ENCODE measurements at places on chromosomes 4 and X.

DNA sequence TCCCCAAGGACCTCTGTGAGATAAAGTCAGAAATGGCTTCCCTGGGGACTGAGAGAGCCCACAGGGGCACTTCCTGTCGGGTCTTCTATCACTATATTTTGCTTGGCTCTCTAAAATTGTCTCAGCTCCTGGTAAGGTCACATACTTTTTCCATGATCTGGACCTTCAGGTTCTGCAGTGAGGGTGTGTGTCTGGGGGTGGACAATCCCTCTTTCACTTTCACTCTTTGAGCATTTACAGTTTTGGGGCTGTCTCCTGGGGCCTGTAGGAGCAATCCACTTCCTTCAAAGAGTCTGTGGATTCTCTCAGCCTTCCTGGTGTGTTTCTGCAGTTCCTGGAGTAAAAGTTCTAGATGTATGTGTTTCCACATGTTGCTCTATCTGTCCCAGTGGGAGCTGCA is 335.7 kb downstream of the FSTL5 start:
- no peak for DNase-seq

GRCh38 chr4:105780176-105780575 is 71.6 kb downstream of the GSTCD start:
- DNase-seq, result no peak

- peak; percentile 56 for DNase-seq
Measured at GRCh38 chr4:151674804-151675391, 85.9 kb downstream of the GATB start.

DNA sequence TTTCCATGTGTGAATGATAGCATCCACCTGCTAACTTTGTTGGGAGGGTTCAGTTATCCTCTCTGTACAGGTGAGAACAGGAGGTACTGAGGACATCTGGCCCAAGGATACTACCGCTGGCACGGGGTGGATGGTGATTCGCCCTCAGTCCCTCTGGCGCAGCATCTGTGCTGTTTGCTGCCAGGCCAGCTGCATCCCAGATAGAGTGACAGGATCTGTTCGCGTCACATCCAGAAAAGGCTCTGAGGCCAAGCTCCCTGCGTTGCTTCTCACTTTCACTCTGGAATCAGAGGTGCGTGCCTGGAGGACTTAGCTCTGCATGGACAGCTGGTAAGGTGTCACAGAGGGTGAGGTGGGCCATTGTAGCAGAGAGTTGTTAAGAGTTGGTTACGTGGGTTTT is 95.4 kb downstream of the TBL1X start:
- no peak for DNase-seq

DNA sequence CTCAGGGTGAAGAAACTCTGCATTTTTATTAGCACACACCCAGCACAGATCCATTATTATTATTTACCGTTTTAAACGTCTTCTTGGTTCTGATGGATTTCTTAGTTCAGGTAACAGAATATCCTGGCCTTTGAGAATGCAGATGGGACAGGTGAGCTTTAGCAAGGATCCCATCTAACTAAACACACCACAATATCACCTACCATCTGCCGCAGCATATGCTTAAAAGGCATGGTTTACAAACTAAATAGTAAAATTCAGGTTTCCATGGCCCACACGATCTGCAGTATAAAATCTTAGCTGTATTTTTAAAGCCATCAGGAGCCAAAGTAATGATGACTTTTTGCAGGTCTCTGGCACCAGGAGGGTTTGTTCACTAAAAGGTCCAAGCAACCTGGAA is 31.7 kb upstream of the GATB start:
- no peak for DNase-seq

DNA sequence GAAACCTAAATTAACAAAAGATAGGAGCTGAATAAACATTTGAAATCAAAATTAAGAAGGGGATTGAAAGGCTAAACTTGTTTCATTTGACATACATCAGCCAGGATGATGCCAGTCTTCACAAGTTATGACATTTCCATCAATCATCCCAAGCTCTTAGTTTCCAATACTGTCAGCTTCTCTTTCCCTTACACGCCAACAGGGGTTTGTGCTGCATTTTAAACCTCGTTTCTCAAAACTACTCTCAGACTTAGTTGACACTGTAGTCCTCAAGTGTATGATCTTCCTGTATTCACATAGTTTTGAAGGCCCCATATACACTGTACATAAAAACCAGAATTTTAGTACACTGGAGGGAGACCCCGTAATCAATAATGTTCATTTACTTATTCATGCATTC is 840 bp upstream of the P2RY10 start:
- no peak for DNase-seq

DNA sequence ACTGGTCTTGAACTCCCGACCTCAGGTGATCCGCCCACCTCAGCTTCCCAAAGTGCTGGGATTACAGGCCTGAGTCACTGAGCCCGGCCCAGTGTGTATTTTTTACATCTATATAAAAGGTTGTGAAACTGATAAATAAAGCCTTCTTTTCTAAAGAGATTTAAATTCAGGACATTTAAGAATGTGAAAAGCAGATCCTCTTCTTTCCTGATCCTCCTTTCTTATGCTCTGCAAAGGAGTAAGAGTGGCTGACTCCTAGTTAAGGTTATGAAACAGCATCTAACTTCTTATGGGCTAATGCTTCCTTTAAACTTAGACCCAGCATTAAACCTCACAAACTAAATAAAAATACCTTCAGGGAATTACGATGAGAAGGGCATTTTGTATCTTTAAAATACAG is 197.7 kb upstream of the MAB21L2 start:
- no peak for DNase-seq

DNA sequence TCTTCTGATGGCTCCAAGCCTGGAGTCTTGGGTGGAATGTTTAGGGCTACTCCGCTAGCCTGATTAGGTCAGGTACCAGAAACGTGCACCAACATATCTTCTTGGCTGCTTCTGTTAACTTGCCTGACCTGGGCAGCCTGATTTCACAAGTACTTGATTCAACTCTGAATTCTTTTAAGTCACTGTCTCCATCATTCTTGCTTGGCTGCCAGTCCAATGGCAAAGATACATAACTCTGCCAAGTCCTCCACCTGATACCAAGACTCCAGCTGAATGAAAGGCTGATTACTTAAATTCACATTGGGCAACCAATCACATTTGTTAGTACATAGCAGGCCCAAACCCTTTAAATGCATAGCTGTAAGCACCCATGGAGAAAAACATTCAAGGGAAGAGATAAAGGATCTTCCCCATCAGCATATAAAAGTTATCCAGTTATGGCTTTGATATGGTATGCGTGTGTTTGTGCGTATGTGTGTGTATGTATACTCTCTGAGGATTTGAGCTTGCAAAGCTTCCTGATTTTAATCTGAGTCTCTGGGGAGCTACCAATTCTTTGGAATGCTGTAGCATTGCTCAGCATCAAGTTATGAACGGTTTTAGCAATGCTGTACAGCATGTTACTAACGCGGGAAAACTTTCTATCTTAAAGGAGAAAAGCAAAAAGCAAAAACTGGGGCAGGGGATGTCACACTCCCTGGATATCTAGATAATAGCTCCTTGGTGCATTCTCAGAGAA is 917.2 kb downstream of the DMD start:
- DNase-seq, result no peak

DNA sequence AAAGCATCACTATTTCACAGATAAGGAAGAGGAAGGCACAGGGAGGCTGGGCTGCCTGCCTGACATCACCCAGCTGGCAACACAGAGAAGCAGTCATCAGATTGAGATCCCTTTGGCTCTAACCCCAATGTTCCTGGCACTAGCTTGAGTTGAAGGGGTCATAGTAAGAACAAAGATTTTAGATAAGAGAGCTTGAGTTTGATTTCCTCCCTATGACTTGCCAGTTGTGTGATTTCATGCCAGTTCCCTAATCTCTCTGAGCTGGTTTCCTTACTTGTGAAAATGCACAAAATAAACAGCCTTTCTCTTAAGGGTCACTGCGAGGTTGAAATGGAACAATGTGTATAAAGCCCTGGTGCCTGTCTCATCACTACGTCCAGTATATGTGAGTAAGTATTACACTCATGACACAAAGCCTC is 475.4 kb upstream of the HS3ST1 start:
- DNase-seq, result no peak

DNA sequence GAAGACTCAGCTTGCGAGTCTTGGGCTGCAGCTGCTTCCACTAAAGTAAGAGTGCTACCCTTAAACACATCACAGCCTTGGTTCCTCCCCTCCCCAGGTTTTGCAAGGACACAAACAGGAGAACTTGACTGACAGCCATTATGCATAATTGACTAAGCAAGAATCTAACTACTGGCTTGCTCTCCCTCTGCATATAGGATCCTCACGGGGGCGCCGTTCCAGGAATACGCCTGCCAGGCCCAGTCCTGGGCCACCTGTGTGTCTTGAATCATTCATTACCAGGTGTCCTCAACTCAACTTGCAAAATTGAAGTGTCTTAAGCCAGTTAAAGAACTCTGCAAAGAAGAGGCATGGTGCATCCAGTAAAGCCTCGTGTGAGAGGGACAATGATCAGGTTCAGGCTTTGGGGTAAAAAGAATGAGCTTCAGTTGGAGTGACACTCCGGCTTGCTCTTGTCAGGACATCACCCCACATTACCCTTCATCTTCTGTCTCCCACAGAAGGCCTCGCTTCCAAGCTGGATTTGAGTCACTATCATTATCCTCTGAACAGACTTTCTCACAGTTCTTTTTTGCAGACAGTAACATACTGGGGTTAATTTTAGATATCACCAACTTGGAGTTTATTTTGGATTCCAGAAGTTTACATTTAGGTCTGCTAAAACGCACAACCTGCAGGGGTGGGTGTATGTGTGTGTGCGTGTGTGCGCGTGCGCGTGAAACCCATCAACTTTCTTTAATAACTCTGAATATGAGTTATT is 273.5 kb upstream of the HS3ST1 start:
- DNase-seq, result no peak

DNA sequence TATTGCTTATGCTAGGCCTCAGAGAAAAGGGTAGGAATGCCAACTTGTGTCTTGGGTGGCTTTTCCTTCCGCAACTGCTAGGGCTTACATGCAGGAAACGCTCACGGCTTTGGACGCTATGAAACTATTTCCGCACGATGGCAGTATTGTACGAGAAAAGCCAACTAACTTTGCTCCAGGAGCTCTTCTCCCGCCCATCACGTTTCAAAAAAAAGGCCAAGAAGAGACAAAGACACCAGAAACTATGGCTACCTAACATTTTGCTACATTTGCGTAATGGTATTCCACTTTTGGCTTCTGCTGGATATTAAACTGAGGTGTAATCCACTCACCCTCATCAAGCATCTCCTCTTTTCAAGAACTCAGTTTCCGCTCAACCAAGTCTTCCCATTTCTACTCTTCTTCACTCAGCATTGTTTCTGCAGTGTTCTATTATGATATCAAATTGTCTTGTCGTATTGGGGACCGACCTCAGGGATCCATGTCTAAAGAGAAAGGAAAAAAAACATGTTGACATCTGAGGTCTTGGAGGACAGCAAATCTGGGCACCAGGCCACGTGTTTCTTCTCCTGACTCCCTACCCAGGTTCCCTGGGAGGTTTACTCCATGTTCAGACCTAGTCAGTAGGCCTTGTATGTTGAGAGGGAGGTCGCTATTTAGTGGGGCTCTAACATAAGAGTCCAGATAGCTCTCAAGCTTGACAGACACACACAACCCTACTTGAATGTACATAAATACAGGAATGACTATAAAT is 239.4 kb upstream of the STK26 start:
- DNase-seq, result no peak

DNA sequence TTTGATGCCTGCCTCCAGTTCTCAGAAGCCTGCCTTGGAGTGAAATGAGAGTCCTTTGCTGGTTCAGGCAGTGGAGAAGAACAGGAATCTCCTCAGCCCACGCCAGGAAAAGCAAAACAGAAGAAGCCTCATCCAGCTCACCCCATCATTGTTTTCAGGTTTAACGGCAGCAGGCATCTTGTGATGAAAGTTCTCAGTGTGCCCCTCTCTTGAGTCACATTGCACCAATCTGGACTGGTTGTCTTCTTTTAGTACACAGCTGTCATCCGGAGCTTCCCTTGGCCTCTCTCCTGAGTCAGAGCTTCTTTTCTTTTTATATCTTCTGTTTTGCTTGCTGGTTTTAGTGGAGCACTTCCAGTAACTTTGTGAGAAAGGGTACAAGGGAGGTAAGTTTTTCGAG is 50.9 kb downstream of the TSPAN7 start:
- DNase-seq, result no peak

DNA sequence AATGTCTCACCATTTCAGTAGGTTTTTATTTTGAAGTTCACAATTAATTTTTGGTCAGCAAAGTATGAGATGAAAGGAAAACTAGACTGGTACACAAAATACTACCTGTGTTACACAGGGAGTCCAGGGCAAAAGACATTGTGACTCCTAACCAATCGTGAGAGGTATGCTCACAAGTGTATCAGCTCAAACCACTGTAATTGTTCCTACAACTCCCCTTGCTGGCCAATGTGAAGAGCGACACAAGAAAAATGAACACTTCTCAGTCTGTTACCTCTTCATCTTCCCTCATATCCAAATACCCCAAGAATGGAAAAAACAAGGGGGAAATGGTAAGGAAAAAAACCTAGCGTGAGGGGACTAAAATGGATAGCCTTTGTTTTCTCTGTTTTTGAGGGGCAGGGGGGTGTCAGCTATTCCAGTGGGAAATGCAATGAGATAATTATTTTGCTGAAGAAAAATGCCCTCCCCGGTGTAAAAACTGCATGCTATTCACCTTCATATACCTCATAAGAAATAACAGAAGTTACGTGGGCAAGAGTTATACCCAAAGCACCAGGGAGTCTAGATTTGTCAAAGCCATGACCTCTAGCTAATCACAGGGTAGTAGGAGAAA is 30.6 kb upstream of the NSUN7 start:
- DNase-seq, result no peak

GRCh38 chrX:155313766-155314165 is 20.6 kb downstream of the CLIC2 start:
- DNase-seq, result no peak

Measured in hippocampal formation (tissue), 2 donors.